ENCODE measurements at places on chromosomes 16 and 17. TPM values are rescaled to one million over a fixed set of nuclear protein-coding genes. Genes with fewer than 3 reads are reported as not detected.

DNA sequence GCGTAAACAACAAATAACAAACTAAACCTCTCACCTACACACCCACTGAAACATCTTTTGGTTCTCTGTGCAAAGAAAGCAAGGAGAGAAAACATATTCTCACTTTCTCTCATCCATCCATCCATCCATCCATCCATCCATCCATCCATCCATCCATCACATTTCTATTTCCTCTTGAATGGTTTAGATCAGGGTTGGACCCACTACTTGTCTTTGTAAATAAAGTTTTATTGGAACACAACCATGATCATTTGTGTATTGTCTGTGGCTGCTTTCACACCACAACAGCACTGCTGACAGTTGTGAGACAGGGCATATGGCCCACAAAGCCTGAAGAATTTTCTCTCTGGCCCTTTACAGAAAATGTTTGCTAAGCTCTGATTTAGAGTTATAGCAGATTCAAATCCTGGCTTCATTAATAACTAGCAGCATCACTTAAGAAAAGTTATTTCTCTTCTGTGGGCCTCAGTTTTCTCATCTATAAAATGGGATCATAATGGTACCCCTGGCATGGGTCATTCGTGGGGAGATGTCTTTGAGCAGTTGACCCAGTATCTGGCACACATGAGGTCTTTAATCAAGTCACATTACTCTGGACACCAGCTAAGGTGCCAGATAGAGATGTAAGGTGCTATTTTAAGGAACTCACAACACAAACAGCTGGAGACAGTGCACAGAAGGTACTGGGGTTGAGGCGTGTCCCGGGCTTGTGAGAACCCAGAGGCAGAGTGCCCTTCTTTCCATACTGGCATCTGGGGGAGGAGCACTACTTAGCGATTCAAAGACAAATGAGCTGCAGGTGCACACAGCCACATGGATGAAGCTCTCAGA lies 146.3 kb downstream of the CMIP start:
- DNase-seq, result no peak

DNA sequence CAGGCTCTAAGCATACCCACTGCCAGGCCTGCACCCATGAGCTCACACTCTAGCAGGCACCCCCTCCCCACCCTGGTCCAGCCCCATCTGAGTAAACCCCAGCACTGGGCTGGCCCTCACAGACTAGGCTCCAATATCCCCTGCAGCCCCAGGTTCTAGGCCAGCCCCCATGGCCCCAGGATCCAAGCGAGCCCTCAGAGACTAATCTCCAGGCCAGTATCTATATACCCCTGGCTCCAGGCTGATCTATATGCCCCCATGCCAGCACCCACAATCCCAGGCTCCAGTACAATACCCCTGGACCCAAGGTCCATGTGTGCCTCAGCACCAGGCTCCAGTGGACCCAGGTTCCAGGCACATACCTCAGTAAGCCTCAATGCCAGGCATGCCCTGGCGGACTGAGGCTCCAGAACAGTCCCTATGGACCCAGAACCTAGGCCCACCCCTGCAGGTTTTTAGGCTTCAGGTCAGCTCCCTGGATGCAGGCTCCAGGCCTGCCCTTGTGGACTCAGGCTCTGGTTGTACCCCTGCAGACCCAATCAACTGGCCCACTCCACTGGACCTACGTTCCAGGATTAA lies 38.5 kb downstream of the POLR3E start:
- no peak for DNase-seq

GRCh38 chr16:81967358-81967757 lies 43.9 kb downstream of the SDR42E1 start:
- DNase-seq, result no peak

CCL23 gene
- total RNA-seq, result not detected

DNA sequence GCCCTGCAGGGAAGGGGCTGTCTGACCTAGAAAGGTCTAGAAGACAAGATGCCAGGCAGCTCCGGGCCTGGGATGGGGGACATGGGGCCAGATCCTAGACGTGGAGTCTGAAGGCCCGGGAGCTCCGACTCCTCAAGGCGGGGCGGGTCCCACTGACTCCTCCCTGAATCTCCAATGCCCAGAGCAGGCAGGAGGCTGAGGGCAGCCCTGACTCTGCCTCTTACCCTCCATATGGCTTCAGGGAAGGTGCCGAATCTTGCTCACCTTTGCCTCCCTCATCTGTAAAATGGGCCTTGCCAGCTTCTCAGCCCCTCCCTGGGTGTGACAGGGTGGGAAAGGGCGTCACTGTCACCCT lies 14.8 kb downstream of the VASN start:
- no peak for DNase-seq

- no peak for DNase-seq
These were observed 6.9 kb downstream of the HERPUD1 start for GRCh38 chr16:56938664-56939513.

ZSCAN10 gene
- total RNA-seq, result 212 TPM

FOXJ1 gene
- 3.7 TPM for total RNA-seq

KRT27 gene
- not detected for total RNA-seq

- peak; percentile 75 for DNase-seq
These were observed 10.0 kb downstream of the PITPNC1 start for GRCh38 chr17:67386965-67387551.

TBC1D16 gene
- 82.7 TPM for total RNA-seq

GLP2R gene
- not detected for total RNA-seq

Data from H9 (cell line).